ENCODE measurements at places on chromosomes 13 and 19. TPM values are rescaled to one million over a fixed set of nuclear protein-coding genes. Genes with fewer than 3 reads are reported as not detected.
A peak's percentile ranks its signal among the peaks of the same experiment; 100 is the strongest.

GRCh38 chr13:113275387-113275786, 21.7 kb upstream of the LAMP1 start:
- peaks cover 3% of the 10 kb centered on the region for H3K4me1 ChIP-seq
- H3K36me3 ChIP-seq, result no peaks in the 10 kb centered on the region
- no peaks in the 10 kb centered on the region for H3K27me3 ChIP-seq
- peak; percentile 75 for DNase-seq
- H3K4me3 ChIP-seq, result no peak overlapping the region

DNA sequence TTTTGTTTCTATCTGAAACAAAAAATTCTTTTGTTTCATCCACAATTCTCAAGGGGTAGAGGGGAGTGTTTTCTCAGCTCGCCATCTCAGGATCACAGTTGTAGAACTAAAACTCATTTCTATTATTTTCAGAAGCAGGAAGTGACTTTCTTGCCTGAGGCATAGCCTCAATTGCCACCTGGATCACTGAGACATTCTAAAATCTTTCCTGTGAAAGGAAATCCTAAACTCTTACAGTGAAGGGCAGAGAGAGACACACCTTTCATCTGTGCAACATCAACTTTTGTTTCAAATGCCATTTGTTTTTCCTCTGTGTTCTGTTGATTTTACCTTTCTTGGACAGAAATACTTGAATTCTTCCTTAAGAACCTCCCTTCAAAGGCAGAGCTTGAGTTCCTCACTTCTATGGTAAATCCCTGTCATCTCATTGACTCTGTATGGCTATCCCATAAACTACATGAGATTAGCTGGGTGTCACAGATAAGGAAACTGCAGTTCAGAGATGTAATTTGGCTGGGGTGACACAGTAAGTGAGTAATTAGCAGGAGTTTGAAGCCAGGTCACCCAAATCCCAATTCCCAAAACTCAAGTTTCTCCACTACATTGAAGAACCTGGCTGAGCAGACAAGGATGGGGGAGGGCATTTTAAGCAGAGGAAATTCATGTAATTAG, 224.4 kb upstream of the HTR2A start:
- no peaks in the 10 kb centered on the region for H3K27me3 ChIP-seq
- peaks cover 3% of the 10 kb centered on the region for H3K4me1 ChIP-seq
- no peak overlapping the region for H3K4me3 ChIP-seq
- H3K36me3 ChIP-seq, result no peaks in the 10 kb centered on the region
- no peak overlapping the region for H3K27ac ChIP-seq

DNA sequence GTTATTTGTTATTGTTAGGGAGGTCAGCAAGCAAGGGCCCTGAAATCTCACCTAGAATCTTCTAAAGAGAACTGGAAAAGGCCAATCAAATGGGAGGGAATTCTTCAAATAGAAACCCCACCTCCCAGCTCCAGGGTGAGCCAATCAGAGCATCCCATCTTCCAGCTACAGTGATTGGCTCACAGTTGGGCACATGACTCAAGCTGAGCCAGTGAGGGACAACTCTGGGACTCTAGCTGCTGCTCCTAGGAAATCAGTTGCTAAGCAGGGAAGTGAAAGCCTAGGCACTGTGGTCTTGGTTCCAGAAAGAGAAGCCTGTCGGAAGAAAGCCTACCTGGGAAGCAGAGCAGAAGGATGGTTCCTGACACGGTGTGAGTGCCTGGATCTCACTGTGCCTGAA, 13.4 kb downstream of the TM6SF2 start:
- H3K4me3 ChIP-seq, result no peak overlapping the region
- H3K27ac ChIP-seq, result no peak overlapping the region
- H3K36me3 ChIP-seq, result no peaks in the 10 kb centered on the region
- peaks cover 54% of the 10 kb centered on the region for H3K27me3 ChIP-seq

Gene FBXO27
- total RNA-seq, result under 0.01 TPM

- H3K36me3 ChIP-seq, result no peaks in the 10 kb centered on the region
- peaks cover 16% of the 10 kb centered on the region for H3K4me1 ChIP-seq
- no peak for DNase-seq
- H3K27me3 ChIP-seq, result no peaks in the 10 kb centered on the region
- H3K27ac ChIP-seq, result peak overlapping the region; percentile 99
Measured at GRCh38 chr19:44588771-44589112, 24.6 kb upstream of the IGSF23 start.

GRCh38 chr13:95801825-95802224, 124.9 kb downstream of the DNAJC3 start:
- no peak for DNase-seq
- H3K27ac ChIP-seq, result no peak overlapping the region
- H3K4me1 ChIP-seq, result peaks cover 2% of the 10 kb centered on the region
- H3K27me3 ChIP-seq, result no peaks in the 10 kb centered on the region
- peaks cover 3% of the 10 kb centered on the region for H3K36me3 ChIP-seq

DNA sequence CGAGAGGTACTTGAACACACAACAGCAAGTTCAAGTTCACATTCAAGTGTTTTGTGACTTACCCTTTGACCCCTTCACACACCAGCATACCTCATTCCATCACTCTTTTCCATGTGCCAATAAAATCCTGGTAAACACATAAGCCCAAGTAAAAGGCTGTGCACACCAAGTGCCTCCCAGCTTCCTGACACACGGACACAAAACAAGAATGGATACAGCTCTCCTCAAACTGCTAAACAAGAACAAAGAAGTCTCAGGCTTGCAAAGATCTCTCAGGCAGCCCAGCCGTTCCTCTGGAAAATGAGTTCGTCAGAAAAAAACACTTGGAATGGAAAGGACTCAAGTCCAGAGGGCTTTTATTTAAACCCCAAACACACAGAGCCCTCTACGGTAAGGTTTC, 83.7 kb downstream of the NUFIP1 start:
- no peak for DNase-seq
- H3K27me3 ChIP-seq, result no peaks in the 10 kb centered on the region
- no peaks in the 10 kb centered on the region for H3K36me3 ChIP-seq
- H3K4me1 ChIP-seq, result peaks cover 27% of the 10 kb centered on the region
- H3K27ac ChIP-seq, result peak overlapping the region; percentile 14

GRCh38 chr13:76009267-76009890, 373.2 kb downstream of the LMO7 start:
- H3K4me3 ChIP-seq, result no peak overlapping the region
- no peak overlapping the region for H3K27ac ChIP-seq
- no peaks in the 10 kb centered on the region for H3K27me3 ChIP-seq

- no peak overlapping the region for H3K4me3 ChIP-seq
- H3K27me3 ChIP-seq, result no peaks in the 10 kb centered on the region
- peak; percentile 47 for DNase-seq
- H3K27ac ChIP-seq, result no peak overlapping the region
Measured at GRCh38 chr13:113545455-113545930, 39.1 kb upstream of the TFDP1 start.

Gene PRR22
- 0.28 TPM for total RNA-seq

- no peaks in the 10 kb centered on the region for H3K27me3 ChIP-seq
- no peak for DNase-seq
- H3K36me3 ChIP-seq, result no peaks in the 10 kb centered on the region
- no peaks in the 10 kb centered on the region for H3K4me1 ChIP-seq
Measured at GRCh38 chr19:15769586-15769985, 17.9 kb upstream of the OR10H5 start.

Gene APOE
- 0.18 TPM for total RNA-seq

DNA sequence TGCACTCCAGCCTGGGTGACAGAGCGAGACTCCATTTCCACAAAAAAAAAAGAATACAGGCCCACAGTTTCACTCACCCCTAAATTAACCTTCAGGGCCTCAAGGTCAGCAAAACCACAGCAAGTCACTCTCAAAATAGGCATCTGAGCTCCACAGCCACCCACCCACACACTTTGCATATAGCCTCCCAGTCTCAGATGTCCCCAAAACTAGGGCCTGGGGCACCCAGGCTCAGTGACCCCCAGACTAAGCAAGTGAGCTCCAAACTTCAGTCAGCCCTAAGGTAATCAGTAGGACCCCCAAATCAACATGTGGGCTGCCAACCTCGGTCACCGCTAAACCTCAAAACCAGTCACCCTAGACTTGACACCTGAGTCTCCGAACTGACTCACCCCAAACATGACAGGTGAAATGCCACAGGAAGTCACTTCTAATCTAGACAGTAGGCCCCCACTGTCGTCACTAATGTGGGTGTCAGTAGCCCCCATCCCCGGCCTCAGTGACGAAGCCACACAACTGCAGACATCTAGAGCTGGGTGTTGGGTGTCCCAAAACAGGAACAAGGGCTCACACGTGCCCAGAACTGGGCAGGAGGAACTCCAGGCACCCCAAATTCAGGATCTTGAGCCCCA, 13.9 kb downstream of the RABAC1 start:
- no peak overlapping the region for H3K4me3 ChIP-seq
- no peaks in the 10 kb centered on the region for H3K4me1 ChIP-seq
- H3K27ac ChIP-seq, result no peak overlapping the region
- DNase-seq, result no peak
- peaks cover 8% of the 10 kb centered on the region for H3K27me3 ChIP-seq

- H3K36me3 ChIP-seq, result no peaks in the 10 kb centered on the region
- no peaks in the 10 kb centered on the region for H3K27me3 ChIP-seq
- H3K4me3 ChIP-seq, result no peak overlapping the region
- H3K27ac ChIP-seq, result no peak overlapping the region
- peak; percentile 22 for DNase-seq
Measured at GRCh38 chr13:23477101-23477500, 43.6 kb upstream of the SACS start.

DNA sequence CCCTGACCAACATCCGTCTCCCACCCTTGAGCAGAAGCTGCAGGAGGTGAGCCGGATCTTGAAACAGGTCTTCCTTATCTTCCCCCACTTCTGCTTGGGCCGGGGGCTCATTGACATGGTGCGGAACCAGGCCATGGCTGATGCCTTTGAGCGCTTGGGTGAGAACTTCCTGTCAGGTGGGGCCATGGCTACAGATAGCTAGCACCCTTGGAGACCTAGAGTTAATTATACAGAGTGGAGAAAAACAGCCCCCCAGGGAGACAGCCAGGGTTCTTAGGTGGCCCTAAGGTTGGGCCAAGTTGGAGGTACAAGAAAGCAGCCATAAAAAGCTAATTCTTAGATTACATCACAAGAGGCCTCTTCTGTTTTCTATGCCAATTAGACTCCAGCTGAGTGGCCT, 8.9 kb upstream of the ARHGAP45 start:
- DNase-seq, result no peak
- no peak overlapping the region for H3K27ac ChIP-seq
- H3K36me3 ChIP-seq, result peaks cover 1% of the 10 kb centered on the region
- H3K4me3 ChIP-seq, result no peak overlapping the region

GRCh38 chr13:97978651-97979050, 25.2 kb downstream of the IPO5 start:
- H3K27me3 ChIP-seq, result no peaks in the 10 kb centered on the region
- peaks cover 6% of the 10 kb centered on the region for H3K4me1 ChIP-seq
- 0 out of 2 replicates have a peak overlapping the region, but pooled peaks have one; percentile 20 for H3K4me3 ChIP-seq
- H3K27ac ChIP-seq, result no peak overlapping the region
- peaks cover 3% of the 10 kb centered on the region for H3K36me3 ChIP-seq

DNA sequence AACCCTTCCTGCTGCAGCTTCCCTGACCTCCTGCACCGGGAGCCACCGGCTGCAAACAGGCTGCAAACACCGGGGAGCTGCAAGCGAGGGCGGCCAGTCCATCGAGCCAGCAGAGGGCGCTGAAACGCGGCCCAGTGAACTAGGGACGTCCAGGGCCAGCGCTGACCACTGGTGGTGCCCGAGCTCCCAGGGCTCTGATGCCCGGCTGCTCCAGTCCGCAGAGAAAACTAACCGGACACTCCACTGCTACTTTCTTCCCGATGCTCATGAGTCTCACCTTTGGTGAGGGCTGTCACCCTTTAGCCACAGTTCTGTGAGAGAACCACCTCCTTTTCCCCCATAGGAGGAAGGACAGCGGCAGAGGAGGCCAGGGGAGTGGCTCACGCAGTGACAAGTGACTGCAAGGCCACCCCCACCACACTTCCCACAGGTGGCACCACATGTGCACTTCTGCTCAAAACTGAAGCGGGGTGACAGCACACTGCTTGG, 82.8 kb upstream of the MTIF3 start:
- H3K4me3 ChIP-seq, result no peak overlapping the region
- DNase-seq, result peak; percentile 59
- no peaks in the 10 kb centered on the region for H3K4me1 ChIP-seq
- no peaks in the 10 kb centered on the region for H3K36me3 ChIP-seq

GRCh38 chr13:112071102-112071722, 4.3 kb downstream of the SOX1 start:
- no peak overlapping the region for H3K27ac ChIP-seq
- H3K27me3 ChIP-seq, result peaks cover 64% of the 10 kb centered on the region
- H3K4me3 ChIP-seq, result no peak overlapping the region
- no peaks in the 10 kb centered on the region for H3K4me1 ChIP-seq

Gene LYPD5
- under 0.01 TPM for total RNA-seq

- peak; percentile 81 for DNase-seq
- H3K36me3 ChIP-seq, result no peaks in the 10 kb centered on the region
- no peak overlapping the region for H3K4me3 ChIP-seq
- no peak overlapping the region for H3K27ac ChIP-seq
Measured at GRCh38 chr13:44244288-44244687, 129.3 kb upstream of the SERP2 start.

GRCh38 chr13:101292711-101293110, 123.6 kb downstream of the NALCN start:
- H3K27me3 ChIP-seq, result no peaks in the 10 kb centered on the region
- H3K36me3 ChIP-seq, result no peaks in the 10 kb centered on the region
- H3K4me3 ChIP-seq, result no peak overlapping the region
- peaks cover 3% of the 10 kb centered on the region for H3K4me1 ChIP-seq
- peak; percentile 60 for DNase-seq

DNA sequence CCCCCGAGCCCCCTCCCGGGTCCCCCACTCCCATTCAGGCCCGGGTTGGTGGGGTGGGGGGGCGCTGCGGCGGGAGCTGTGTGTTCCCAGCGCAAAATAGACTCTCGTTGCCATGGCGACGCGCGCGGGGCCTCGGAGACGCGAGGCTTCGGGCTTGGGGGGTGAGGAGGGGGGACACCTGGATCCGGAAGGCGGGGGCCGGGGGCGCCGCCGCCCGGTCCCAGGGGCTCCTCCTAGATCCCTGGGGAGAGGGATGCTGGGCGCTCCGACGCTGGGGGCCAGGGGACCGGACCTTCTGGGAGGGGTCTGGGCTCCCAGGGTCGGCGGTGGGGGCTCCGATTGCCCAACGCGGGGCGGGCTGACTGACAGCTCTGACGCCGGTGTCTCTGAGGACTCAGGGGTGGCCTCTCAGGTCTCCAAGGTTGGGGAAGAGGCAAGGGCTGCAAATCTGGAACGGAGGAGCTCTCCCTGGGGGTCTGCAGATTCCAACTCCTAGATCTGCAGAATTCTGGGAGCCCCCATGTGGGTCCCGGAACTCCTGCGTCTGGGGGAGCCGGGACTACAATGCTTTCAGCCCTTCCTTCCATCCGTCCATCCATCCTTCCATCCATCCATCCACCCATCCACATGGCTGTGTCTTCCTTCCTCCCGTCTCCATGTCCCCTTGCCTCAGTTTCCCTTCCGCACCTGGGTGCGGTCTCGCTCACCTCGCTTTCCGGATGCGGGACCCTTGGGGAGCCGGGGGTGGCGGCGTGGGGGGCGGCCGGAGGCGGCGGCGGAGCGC, 9.1 kb upstream of the SHISA7 start:
- no peak for DNase-seq
- peak overlapping the region; percentile 31 for H3K4me3 ChIP-seq
- H3K27me3 ChIP-seq, result peaks cover 29% of the 10 kb centered on the region
- peaks cover 2% of the 10 kb centered on the region for H3K4me1 ChIP-seq

DNA sequence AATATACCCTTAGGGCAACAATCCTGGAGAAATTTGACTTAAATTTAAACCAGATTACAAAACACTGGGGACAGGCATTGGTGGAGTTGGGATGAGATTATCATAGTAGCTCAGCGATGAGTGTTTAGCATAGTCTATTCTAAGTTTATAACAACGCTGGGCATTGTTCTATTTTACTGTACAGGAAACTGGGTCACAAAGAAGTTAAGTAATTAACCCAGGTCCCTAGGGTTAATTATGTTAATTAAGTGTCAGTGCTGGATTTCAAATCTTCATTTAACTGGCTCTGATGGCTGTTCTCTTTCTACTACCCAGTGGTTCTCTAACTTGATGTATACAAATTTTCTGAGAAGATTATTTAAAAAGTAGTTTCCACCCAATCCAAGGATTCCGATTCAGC, 388.9 kb downstream of the KCNRG start:
- no peak for DNase-seq
- no peak overlapping the region for H3K4me3 ChIP-seq
- no peaks in the 10 kb centered on the region for H3K27me3 ChIP-seq
- H3K4me1 ChIP-seq, result peaks cover 12% of the 10 kb centered on the region

All from IMR-90 (cell line).